ENCODE measurements at places on chromosomes 5 and 9.

GRCh38 chr5:148843510-148844318, 17.3 kb downstream of the ADRB2 start:
- H3K27me3 ChIP-seq = no peaks in the 10 kb centered on the region
- no peaks in the 10 kb centered on the region for H3K36me3 ChIP-seq
- H3K27ac ChIP-seq = no peak overlapping the region
- peaks cover 14% of the 10 kb centered on the region for H3K4me1 ChIP-seq
- peak; percentile 64 for DNase-seq

- DNase-seq = peak; percentile 66
- peak overlapping the region; percentile 39 for H3K27ac ChIP-seq
- H3K4me3 ChIP-seq = no peak overlapping the region
Measured at GRCh38 chr9:110065532-110065931, 142.4 kb downstream of the C9orf152 start.

DNA sequence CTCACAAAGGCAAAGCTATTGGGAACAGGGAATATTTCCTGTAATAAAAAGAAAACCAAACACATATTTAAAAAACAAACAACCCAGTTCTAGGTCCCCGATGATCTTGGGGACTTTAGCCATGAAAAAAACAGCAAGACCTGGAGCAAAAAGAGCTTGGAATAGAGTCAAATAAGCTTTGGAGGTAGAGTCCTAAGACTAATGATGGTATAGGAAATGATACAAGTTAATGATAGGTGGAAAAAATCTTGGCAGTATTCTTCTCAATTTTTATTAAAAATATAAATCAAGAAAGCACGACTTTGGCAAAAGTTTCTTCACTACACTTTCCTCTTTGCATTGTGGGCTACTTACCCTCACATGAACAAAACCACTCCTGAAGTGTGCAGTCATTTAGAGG, 481.5 kb downstream of the EBF1 start:
- DNase-seq = no peak
- H3K27ac ChIP-seq = no peak overlapping the region
- no peaks in the 10 kb centered on the region for H3K36me3 ChIP-seq
- H3K27me3 ChIP-seq = no peaks in the 10 kb centered on the region

DNA sequence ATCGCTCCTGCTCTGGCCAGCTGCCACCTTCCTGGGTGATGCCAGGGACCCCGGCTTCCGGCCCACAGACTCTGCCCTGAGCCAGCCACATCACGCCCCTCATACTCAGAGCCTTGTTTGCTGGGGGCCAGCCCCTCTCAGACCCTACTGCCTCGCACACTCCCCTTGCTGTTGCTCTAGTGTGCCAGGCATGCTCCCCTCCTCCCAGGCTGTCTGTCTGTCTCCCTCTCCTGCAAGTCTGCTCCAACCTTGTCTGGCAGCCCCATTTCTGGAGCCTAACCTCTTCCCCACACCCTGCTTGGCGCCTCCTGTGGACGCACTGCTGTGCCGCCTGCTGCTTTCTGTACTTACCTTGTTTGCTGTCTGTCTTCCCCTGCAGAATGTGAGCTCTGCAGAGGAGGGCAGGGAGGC, 184.7 kb downstream of the HSPA4 start:
- H3K4me3 ChIP-seq = no peak overlapping the region
- H3K27me3 ChIP-seq = 0 out of 2 replicates have a peak, but pooled peaks cover 2% of the 10 kb centered on the region
- no peaks in the 10 kb centered on the region for H3K36me3 ChIP-seq

- no peak overlapping the region for H3K4me3 ChIP-seq
- no peaks in the 10 kb centered on the region for H3K27me3 ChIP-seq
- H3K36me3 ChIP-seq = no peaks in the 10 kb centered on the region
- no peak overlapping the region for H3K27ac ChIP-seq
- no peak for DNase-seq
Measured at GRCh38 chr5:68444048-68444447, 228.5 kb downstream of the PIK3R1 start.

DNA sequence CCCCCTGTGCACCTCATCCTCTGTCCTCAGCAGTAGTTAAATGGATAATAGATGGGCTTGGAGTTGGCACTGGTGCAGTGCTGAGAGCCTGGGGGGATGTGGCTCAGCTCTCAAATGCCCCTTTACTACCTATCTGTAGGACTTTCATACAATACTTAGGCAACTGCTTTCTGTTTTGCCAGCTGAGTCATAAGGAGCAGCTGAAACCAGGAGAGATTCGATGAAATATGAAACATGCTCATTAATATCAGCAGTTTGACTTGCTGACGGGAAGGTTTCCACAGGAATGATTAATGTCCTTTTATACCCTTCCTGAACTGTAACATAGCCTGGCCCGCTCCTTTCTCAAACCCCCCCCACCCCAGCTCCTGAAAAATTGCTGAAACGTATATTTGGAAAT, 142.6 kb downstream of the SAXO1 start:
- H3K36me3 ChIP-seq = no peaks in the 10 kb centered on the region
- no peaks in the 10 kb centered on the region for H3K27me3 ChIP-seq
- no peak overlapping the region for H3K4me3 ChIP-seq
- no peaks in the 10 kb centered on the region for H3K4me1 ChIP-seq
- no peak overlapping the region for H3K27ac ChIP-seq
- peak; percentile 41 for DNase-seq

- H3K4me3 ChIP-seq = no peak overlapping the region
- no peak for DNase-seq
- no peaks in the 10 kb centered on the region for H3K36me3 ChIP-seq
- no peaks in the 10 kb centered on the region for H3K4me1 ChIP-seq
- H3K27ac ChIP-seq = no peak overlapping the region
- peaks cover 2% of the 10 kb centered on the region for H3K27me3 ChIP-seq
Measured at GRCh38 chr9:135772702-135773493, 70.9 kb downstream of the KCNT1 start.

DNA sequence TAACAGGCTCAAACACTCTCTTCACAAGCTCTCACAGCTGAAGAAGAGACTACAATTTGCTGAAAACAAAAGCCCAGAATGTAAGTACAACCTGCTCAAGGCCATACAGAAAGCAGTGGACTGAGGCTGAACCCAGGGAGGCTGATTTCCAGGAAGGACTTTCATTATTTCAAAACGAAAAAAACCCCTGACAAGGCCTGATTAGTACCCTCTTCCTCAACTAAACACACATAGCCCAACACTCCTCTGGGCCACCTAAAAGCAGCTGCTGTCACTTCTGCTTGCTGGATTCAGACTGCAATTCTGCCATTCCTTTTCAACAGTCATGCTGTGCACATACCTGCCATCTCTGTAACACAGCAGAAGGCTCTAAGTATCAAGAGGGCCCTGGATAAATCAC, 18.2 kb downstream of the NRG2 start:
- no peaks in the 10 kb centered on the region for H3K4me1 ChIP-seq
- H3K4me3 ChIP-seq = no peak overlapping the region
- no peak overlapping the region for H3K27ac ChIP-seq
- DNase-seq = no peak
- no peaks in the 10 kb centered on the region for H3K36me3 ChIP-seq
- H3K27me3 ChIP-seq = peaks cover 40% of the 10 kb centered on the region

- DNase-seq = no peak
- no peak overlapping the region for H3K27ac ChIP-seq
- H3K4me3 ChIP-seq = no peak overlapping the region
- H3K4me1 ChIP-seq = no peaks in the 10 kb centered on the region
Measured at GRCh38 chr9:80964374-80964773, 725.0 kb downstream of the TLE1 start.

DNA sequence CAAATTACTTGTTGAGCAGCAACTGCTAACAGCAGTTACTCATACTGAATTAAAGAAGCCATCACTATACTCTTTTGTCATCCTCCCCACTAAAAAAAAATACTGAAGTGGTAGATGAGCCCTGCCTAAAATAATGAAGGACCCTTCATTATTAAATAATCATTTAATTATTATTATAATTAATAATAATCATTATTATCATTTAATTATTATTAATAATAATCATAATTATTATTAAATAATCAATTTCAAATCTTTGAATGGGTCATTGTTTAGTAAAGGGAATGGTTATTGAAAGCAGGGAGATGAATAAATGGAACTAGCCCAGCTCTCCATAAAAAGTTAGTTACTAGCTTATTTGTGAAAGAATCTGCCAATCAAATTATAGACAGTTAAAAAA, 396.4 kb downstream of the NFIB start:
- H3K4me3 ChIP-seq = no peak overlapping the region
- no peak overlapping the region for H3K27ac ChIP-seq
- DNase-seq = no peak

- no peaks in the 10 kb centered on the region for H3K4me1 ChIP-seq
- no peaks in the 10 kb centered on the region for H3K27me3 ChIP-seq
- no peak overlapping the region for H3K4me3 ChIP-seq
- H3K36me3 ChIP-seq = no peaks in the 10 kb centered on the region
- DNase-seq = no peak
Measured at GRCh38 chr9:116713271-116713670, 26.2 kb downstream of the TRIM32 start.

DNA sequence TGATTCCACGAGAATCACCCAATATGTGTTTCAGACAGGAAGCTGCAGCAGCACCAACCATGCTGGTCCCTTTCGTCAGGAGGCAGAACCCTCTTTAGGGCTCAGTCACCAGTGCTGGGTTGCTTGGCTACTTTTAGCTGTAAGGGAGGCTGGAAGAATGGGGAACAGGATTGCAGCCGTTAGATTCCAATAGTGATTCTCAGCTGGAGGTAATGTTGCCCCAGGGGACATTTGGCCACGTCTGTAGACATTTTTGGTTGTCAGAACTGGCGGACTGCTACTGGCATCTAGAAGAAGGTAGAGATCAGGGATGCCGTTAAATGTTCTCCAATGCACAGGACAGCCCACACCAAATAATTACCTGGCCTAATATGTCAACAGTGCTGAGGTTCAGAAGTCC, 81.8 kb downstream of the ANKRD33B start:
- no peak for DNase-seq
- H3K4me3 ChIP-seq = no peak overlapping the region
- no peak overlapping the region for H3K27ac ChIP-seq
- H3K36me3 ChIP-seq = peaks cover 13% of the 10 kb centered on the region

GRCh38 chr9:99265691-99266090, 43.6 kb downstream of the SEC61B start:
- no peak for DNase-seq
- no peak overlapping the region for H3K27ac ChIP-seq
- H3K36me3 ChIP-seq = no peaks in the 10 kb centered on the region
- no peaks in the 10 kb centered on the region for H3K27me3 ChIP-seq
- no peak overlapping the region for H3K4me3 ChIP-seq
- H3K4me1 ChIP-seq = peaks cover 2% of the 10 kb centered on the region

GRCh38 chr9:129835860-129836223, 584 bp downstream of the USP20 start:
- DNase-seq = peak; percentile 40
- peaks cover 13% of the 10 kb centered on the region for H3K4me1 ChIP-seq
- H3K4me3 ChIP-seq = peak overlapping the region; percentile 94
- H3K36me3 ChIP-seq = peaks cover 7% of the 10 kb centered on the region
- no peaks in the 10 kb centered on the region for H3K27me3 ChIP-seq
- peak overlapping the region; percentile 26 for H3K27ac ChIP-seq

GRCh38 chr5:180568914-180569313, 22.4 kb downstream of the SCGB3A1 start:
- no peaks in the 10 kb centered on the region for H3K27me3 ChIP-seq
- DNase-seq = no peak
- peaks cover 40% of the 10 kb centered on the region for H3K36me3 ChIP-seq
- no peaks in the 10 kb centered on the region for H3K4me1 ChIP-seq
- H3K27ac ChIP-seq = no peak overlapping the region

DNA sequence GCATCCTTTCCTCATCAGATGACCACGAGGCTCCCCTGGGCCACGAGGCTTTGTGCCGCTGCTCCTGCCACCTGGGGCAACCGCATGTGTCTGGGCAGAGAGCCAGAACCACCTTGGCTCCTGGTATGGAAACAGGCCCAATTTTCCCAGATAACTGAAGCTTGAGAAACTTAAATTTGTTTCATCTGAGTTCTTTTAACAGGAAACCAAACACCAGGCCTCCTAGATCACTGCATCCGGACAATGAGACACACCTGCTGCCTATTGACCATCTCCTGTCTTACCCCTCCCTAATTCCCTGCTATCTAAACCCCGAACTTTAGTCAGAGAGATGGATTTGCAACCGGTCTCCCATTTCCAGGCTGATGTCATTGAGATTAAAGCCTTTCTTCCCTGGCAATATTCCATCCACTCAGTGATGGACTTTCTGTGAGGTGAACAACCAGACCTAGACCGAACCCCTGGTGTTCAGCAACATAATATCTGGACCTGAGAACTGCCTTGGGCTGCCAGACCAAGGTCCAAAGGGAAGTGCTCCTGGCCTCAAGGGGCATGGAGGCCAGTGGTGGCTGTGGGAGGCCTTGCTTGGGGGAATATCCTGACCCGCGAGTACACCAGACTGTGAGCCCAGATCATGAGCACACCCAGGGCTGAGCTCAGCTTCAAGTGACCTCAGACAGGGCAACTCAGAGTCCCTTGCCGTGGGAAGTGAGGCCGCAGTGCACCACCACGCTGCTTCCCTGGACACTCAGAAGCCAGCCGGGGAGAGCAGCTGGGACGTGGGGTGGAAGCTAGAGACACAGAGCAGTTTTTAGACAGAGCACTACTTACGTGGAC, 199.7 kb downstream of the HSPA4 start:
- no peak overlapping the region for H3K4me3 ChIP-seq
- peaks cover 1% of the 10 kb centered on the region for H3K4me1 ChIP-seq
- no peak for DNase-seq
- no peaks in the 10 kb centered on the region for H3K36me3 ChIP-seq
- H3K27me3 ChIP-seq = peaks cover 19% of the 10 kb centered on the region
- H3K27ac ChIP-seq = no peak overlapping the region

GRCh38 chr9:79800578-79800977, 228.8 kb downstream of the TLE4 start:
- no peaks in the 10 kb centered on the region for H3K36me3 ChIP-seq
- peak; percentile 24 for DNase-seq
- no peak overlapping the region for H3K27ac ChIP-seq
- no peak overlapping the region for H3K4me3 ChIP-seq
- no peaks in the 10 kb centered on the region for H3K27me3 ChIP-seq

DNA sequence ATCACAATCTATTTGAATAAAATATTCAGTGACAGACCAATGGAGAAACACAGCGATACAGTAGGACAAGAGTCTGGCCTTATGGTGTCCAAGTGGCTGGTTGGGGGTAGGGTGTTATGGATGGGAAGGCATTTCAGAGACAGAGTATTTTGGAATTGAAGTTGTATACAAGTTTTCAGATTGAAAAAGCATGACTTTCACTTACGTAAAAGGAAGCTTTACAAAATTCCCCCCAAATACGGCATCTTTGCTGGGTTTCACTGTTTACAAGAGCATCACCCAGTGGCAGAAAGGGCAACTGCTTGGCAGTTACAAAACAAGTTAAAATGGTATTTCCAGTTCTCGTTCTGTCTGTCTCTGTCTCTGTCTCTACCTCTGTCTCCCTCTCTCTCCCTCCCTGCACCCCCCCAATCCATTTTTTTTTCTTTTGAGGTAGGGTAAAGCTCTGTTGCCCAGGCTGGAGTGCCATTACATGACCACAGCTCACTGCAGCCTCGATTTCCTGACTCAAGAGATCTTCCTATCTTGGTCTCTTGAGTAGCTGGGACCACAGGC, 86.2 kb downstream of the PTPN3 start:
- no peak overlapping the region for H3K4me3 ChIP-seq
- peak; percentile 50 for DNase-seq
- H3K27ac ChIP-seq = no peak overlapping the region
- no peaks in the 10 kb centered on the region for H3K36me3 ChIP-seq

Measured in IMR-90 (cell line).